Activated CD4-positive, alpha-beta memory T cell treated with anti-CD3 and anti-CD28 coated beads for 36 hours (primary cell): ENCODE measurements at places on chromosomes 5 and 9. TPM values are rescaled to one million over a fixed set of nuclear protein-coding genes. Genes with fewer than 3 reads are reported as not detected.

EQTN gene
- total RNA-seq: not detected

COL15A1 gene
- 0.14 TPM for total RNA-seq

ZFP2 gene
- 0.40 TPM for total RNA-seq

GRCh38 chr5:113164021-113164420, 187.4 kb downstream of the DCP2 start:
- H3K36me3 ChIP-seq: no peaks in the 10 kb centered on the region
- H3K27ac ChIP-seq: no peak overlapping the region
- H3K4me1 ChIP-seq: peaks cover 8% of the 10 kb centered on the region
- DNase-seq: no peak
- H3K27me3 ChIP-seq: no peaks in the 10 kb centered on the region

- H3K36me3 ChIP-seq: peaks cover 9% of the 10 kb centered on the region
- H3K27ac ChIP-seq: no peak overlapping the region
- no peaks in the 10 kb centered on the region for H3K4me1 ChIP-seq
- no peaks in the 10 kb centered on the region for H3K27me3 ChIP-seq
- no peak for DNase-seq
Observed at GRCh38 chr9:27059907-27060306, 49.1 kb upstream of the TEK start.

- H3K4me1 ChIP-seq: peaks cover 4% of the 10 kb centered on the region
- peaks cover 10% of the 10 kb centered on the region for H3K27me3 ChIP-seq
- H3K27ac ChIP-seq: no peak overlapping the region
- H3K4me3 ChIP-seq: no peak overlapping the region
Observed at GRCh38 chr5:78552729-78553342, 95.7 kb downstream of the LHFPL2 start.

DNA sequence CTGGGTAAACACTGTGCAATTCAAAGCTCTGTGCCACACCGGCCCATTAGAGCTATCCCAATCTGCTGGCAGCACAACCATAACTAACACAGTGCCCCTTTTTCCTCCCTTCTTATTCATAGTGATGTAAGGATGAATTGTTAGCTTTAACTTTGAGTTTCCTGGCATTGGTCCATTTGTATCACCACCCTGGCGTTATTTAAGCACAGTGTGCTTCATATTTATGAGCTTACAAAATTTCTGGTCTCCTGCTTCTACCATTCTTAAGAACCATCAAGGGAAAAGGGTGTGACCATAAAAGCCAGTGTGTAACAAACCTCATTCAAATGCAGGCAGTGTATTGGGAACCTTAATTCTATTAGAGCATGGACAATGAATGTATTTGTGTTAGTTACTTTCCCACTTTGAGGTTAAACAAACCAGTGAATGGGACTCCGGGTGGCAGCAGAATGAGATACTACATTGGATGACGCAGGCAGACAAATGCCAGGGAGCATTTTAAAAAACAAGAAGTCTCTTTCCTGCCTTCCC, 222.6 kb downstream of the TMEM161B start:
- H3K27me3 ChIP-seq: no peaks in the 10 kb centered on the region
- no peak overlapping the region for H3K27ac ChIP-seq
- no peak for DNase-seq

DNA sequence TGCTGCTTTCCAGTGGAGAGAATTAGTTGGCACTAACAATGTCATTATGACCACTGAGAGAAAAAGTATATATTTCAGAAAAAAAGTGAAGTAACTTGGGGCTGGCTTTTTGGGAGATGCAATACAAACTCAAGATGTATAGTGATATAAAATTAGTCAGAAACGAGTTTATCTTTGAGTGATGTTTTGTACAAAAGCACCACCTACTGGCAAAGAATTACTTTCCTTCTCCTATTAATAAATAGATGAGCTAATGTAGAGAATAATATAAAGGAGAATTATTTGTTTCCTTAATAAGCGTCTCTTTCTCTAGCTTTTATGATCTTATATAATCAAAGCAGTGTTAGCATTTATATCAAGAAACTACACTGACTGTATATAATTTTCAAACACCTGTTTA, 158.8 kb downstream of the MEF2C start:
- H3K27me3 ChIP-seq: peaks cover 23% of the 10 kb centered on the region
- no peak overlapping the region for H3K27ac ChIP-seq
- H3K4me3 ChIP-seq: no peak overlapping the region
- DNase-seq: no peak
- no peaks in the 10 kb centered on the region for H3K36me3 ChIP-seq

GRCh38 chr5:40220260-40220659, 459.5 kb upstream of the PTGER4 start:
- DNase-seq: no peak
- H3K4me3 ChIP-seq: no peak overlapping the region
- peaks cover 21% of the 10 kb centered on the region for H3K36me3 ChIP-seq

DNA sequence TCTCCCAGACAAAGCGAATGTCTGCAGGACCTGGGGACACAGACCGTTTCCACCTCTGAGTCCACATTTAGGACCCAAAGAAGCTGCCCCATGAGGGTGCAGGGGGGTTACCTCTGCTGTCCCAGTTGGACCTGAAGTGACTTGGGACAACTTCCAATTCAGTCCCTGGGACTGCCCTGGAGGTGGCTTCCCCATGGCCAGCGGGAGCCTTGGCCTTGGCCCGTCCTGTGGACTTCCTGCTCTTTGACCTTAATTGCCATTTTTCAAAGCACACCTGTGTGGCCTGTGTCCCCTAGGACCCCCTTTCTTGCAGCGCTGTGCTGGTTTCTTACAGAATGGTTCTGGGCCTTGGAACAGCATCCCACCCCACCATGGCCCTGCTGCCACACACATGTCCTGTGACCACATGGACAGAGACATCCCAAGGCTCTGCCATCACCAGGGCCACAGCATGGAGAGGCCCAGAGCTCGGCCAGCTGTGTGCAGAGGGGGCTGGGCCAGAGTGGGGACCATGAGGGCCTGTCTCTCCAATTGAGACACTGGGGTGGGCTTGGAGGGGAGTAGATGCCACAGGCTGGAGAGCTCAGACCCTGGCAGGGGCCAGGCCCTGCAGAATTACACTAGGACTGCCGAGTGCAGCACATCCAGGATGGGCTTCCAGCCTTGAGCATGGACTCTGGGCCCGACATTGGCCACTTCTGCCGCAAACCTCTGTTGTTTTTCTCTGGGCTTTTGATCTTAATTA, 45.8 kb downstream of the SECISBP2 start:
- H3K27me3 ChIP-seq: no peaks in the 10 kb centered on the region
- DNase-seq: no peak

GRCh38 chr9:77177143-77177893, at the start of gene VPS13A:
Gene VPS13A, plus strand, starts transcription at chr9:77177534. Its CDS starts 171 bp downstream, at chr9:77177705.
- H3K4me3 ChIP-seq: peak within 1 kb of the TSS; percentile 86
- peaks cover 22% of the 10 kb centered on the region for H3K4me1 ChIP-seq
- no peaks in the 10 kb centered on the region for H3K27me3 ChIP-seq
- H3K27ac ChIP-seq: peak within 1 kb of the TSS; percentile 87
- peak; percentile 97 for DNase-seq

DNA sequence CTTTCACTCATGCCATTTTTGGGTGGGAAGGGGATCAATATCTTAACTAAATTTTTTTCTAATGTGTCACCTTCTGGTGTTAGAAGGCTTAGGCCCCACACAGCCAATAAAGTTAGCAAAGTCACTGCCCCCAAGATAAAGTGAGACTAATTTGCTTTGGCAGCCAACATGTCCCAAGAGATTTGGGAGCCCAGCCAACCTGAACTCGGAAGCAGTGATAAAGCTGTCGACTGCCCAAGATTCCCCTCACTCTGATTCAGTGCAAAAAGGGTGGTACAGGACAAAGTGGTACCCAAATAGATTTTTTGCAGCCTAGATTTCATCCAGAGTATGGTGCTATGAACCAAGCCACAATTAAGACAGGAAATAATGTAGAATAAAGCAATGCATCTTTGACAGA, 572.5 kb upstream of the ARRDC3 start:
- H3K4me3 ChIP-seq: no peak overlapping the region
- no peaks in the 10 kb centered on the region for H3K36me3 ChIP-seq
- no peaks in the 10 kb centered on the region for H3K27me3 ChIP-seq
- H3K4me1 ChIP-seq: no peaks in the 10 kb centered on the region
- no peak overlapping the region for H3K27ac ChIP-seq

- H3K36me3 ChIP-seq: no peaks in the 10 kb centered on the region
- H3K4me3 ChIP-seq: no peak overlapping the region
- DNase-seq: no peak
- peaks cover 6% of the 10 kb centered on the region for H3K27me3 ChIP-seq
- no peaks in the 10 kb centered on the region for H3K4me1 ChIP-seq
Observed at GRCh38 chr5:50889790-50890189, 223.4 kb downstream of the PARP8 start.

GRCh38 chr9:90793729-90794128, 7.9 kb upstream of the SYK start:
- DNase-seq: no peak
- peaks cover 10% of the 10 kb centered on the region for H3K4me1 ChIP-seq
- H3K27me3 ChIP-seq: peaks cover 38% of the 10 kb centered on the region
- H3K27ac ChIP-seq: no peak overlapping the region
- H3K36me3 ChIP-seq: no peaks in the 10 kb centered on the region

DNA sequence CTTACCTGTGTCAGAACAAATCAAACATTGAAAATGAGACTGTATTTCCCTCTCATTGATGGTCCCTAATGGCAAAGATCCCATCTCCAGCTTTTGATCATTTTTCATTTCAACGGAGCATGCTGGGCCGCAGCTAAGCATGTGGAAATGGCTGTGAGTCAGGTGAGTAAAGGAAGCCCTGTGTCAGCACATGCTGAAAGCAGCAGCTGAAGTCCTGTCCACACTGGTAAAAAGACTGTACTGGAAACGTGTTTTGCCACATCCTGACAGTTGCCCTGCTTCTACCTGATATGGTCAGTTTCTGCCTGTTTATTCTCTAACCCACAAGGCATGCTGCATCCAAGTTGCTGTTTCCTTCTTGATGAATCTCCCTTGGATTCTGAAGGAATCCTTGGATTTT, 330.1 kb downstream of the EFNA5 start:
- H3K27me3 ChIP-seq: no peaks in the 10 kb centered on the region
- H3K4me1 ChIP-seq: no peaks in the 10 kb centered on the region
- H3K36me3 ChIP-seq: no peaks in the 10 kb centered on the region
- no peak overlapping the region for H3K4me3 ChIP-seq
- DNase-seq: no peak
- H3K27ac ChIP-seq: no peak overlapping the region

GRCh38 chr9:89779405-89780203, 174.8 kb downstream of the GADD45G start:
- peaks cover 1% of the 10 kb centered on the region for H3K27me3 ChIP-seq
- peaks cover 2% of the 10 kb centered on the region for H3K4me1 ChIP-seq
- H3K36me3 ChIP-seq: no peaks in the 10 kb centered on the region
- no peak overlapping the region for H3K4me3 ChIP-seq
- DNase-seq: no peak

DNA sequence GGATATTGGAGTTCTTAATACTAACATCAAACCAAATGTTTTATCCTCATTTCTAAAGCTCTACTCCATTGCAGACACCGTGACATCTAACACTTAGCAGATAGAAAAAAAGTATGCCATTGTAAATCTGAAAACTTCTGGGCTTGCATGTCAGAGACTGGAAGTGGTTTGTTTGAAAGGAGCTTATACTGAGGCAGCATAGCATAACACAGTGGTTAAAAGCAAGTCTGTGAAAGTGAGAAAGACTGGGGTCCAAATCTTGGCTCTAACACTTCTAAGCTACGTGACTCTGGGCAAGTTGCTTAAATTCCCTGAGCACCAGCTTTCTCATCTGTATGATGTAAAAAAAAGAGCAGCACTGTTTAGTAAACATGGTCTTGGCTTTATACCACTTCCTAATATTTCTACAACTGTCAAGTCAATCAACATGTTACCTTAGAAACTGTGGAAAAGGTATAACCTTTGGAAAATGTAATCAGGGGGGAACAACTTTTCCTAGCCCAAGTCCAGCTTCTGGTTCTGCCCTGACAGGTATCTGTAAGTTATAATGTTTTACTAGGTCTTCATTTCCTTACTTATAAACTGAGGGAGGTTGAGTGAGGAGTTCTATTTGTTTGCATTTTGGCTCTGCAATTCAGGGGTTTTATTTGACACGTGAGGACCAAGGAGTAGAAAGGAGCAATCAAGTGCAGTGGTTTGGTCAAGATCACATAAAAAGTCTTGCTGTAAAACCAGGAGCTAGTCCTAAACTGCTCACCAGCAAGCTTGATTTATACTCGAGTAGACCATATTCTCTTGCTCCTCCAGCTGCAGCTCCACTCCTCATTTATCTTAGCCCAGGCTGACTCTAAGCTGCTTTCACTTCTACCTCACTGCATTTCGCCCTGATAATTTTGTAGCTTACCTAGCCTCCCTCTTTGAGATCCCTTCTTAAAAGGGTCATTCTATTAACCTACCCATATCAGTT, 541.0 kb downstream of the RAB3C start:
- H3K36me3 ChIP-seq: no peaks in the 10 kb centered on the region
- no peak overlapping the region for H3K4me3 ChIP-seq
- no peaks in the 10 kb centered on the region for H3K27me3 ChIP-seq
- H3K4me1 ChIP-seq: peaks cover 3% of the 10 kb centered on the region

GRCh38 chr9:72334658-72335337, 30.2 kb downstream of the ZFAND5 start:
- no peak overlapping the region for H3K27ac ChIP-seq
- DNase-seq: no peak
- no peak overlapping the region for H3K4me3 ChIP-seq
- H3K27me3 ChIP-seq: no peaks in the 10 kb centered on the region

GRCh38 chr5:132466433-132467286, 23.9 kb downstream of the IRF1 start:
- peak overlapping the region; percentile 75 for H3K27ac ChIP-seq
- H3K4me1 ChIP-seq: peaks cover 86% of the 10 kb centered on the region

DNA sequence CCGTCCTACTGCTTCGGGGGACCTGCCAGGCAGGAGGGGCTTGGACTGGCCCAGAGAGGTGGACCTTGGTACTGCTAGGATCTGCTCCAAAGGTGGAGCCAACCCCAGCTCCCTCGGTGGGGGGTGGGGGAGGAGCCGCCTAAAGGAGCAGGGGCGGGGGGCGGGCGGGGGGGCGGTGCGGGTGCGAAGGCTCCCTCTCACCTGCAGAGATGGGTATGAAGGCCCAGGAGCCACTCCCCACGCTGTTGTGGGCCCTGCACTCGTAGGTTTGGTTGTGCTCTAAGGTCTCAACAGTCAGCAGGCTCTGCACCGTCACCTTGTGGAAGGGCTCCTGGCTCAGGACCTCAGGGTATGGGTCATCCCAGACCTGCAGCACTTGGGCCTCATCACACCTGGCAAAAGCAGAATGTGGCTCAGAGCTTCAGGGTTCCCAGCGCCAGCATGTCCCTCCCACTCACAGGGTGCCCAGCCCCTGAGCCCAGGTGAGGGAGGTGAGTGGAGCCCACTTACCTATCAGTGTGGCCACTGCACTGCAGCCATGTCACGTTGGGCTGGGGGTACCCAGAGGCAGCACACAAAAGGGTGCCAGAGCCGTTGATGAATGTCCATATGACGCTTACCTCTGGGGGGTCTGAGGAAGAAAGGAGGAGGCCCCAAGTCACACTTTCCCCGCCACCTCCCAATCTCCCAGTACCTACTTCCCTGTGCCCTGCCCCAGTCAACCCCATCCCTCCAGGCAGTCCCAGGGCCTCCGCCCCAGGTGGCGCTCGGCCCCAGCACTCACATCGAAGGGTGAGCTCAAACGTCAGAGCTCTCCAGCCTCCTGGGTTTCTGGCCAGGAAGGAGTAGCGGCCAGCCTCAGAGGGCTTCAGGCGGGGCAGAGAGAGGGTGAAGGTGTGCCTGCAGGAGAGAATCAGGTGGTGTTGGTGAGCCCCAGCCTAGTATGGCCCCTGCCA, 16.4 kb downstream of the CSF1R start:
- no peaks in the 10 kb centered on the region for H3K27me3 ChIP-seq
- H3K4me3 ChIP-seq: no peak overlapping the region
- DNase-seq: no peak
- H3K4me1 ChIP-seq: peaks cover 12% of the 10 kb centered on the region
